ENCODE measurements at places on chromosomes 1 and 21. TPM values are rescaled to one million over a fixed set of nuclear protein-coding genes. Genes with fewer than 3 reads are reported as not detected.

The VSIG8 gene
- not detected for total RNA-seq

- no peak for DNase-seq
These were observed 120.8 kb downstream of the GREM2 start for GRCh38 chr1:240491156-240491555.

- no peak for DNase-seq
These were observed 22.0 kb downstream of the CDK18 start for GRCh38 chr1:205526431-205526830.

- DNase-seq = peak; percentile 44
These were observed 36.1 kb upstream of the FAM131C start for GRCh38 chr1:16109571-16109970.

GRCh38 chr1:93415296-93415695, 32.6 kb upstream of the FNBP1L start:
- no peak for DNase-seq

The CRNN gene
- not detected for total RNA-seq

The PADI6 gene
- not detected for total RNA-seq

DNA sequence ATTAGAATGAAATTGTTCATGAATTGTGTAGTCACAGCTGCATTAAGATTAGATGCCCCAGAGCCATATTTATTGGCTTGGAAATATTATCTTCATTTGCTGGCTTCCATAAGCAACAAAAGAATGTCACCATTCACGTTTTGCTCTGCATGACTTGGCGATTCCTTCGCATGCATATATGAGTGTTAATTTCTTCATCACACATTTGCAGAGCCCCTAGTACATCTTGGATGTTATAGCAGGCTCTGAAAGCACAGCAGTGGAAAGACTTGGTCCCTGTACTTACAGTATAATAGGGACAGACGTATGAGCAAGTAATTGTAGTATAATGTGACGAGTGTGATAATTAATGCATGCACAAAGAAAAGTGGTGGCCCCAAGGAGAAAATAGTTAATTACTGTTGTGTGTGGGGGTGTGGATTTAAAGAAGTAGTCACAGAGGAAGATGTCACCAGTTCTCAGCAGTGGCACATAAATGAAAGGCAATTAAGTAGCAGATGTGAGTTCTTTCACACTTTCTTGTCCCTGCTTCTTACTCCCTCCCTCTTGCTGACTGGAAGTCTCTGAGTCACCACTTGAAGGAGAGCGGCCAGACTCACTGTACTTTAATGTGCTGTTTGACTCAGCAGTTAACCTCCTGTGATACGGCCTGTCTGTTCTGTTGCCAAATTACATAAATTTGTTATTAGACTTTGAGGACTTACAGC, 21.0 kb downstream of the S100A10 start:
- peak; percentile 95 for DNase-seq

GRCh38 chr1:33454646-33455282, 17.7 kb upstream of the ZSCAN20 start:
- no peak for DNase-seq

The PLA2G2F gene
- not detected for total RNA-seq

All from GM23248 (cell line).